Brain pericyte (primary cell): ENCODE measurements at places on chromosomes 5 and 9.

DNA sequence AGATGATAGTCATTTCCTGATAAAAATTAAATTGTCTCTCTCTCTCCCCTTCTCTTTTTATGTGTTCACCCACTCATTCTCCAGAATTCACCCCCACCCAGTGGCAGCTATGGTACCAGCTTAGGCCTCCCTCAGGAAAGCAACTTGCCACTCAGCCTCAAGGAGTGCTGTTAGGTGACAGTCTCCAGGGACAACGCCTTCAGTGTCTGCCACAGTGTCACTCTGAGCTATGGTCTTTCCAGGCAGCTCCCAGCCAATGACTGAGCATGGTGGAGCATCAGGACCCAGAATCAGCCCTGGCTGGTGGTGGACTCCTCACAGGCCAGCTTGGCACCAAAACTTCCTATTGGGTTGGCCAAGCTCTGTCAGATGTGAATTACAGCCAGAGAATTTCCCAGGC, 140.9 kb upstream of the PIK3R1 start:
- DNase-seq = no peak

- DNase-seq = no peak
Observed at GRCh38 chr9:128007566-128008138, 26.9 kb upstream of the EEIG1 start.

GRCh38 chr5:89042746-89043145, 159.8 kb upstream of the MEF2C start:
- DNase-seq = no peak

- DNase-seq = no peak
Observed at GRCh38 chr5:143921525-143922311, 109.8 kb downstream of the HMHB1 start.

- no peak for DNase-seq
Observed at GRCh38 chr9:125176636-125177035, 13.0 kb downstream of the PPP6C start.

DNA sequence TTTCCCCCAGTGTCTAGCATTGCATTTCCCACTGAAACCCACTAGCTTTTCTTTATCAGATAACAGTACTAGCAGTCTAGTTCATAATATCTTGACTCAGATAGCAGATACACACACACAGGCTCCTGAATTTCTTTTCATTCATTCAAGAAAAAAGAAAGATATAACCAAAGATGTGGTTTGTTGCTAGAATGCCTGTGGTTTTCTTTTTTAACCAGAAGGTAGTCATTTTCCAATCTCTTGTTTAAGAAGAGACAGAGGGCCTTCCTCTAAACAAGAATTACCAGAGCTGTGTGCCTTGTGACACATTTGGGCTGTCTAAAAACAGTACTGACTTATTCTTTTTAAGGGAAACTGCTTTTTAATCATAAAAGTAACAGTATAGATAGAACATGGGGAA, 167.3 kb downstream of the PJA2 start:
- no peak for DNase-seq

DNA sequence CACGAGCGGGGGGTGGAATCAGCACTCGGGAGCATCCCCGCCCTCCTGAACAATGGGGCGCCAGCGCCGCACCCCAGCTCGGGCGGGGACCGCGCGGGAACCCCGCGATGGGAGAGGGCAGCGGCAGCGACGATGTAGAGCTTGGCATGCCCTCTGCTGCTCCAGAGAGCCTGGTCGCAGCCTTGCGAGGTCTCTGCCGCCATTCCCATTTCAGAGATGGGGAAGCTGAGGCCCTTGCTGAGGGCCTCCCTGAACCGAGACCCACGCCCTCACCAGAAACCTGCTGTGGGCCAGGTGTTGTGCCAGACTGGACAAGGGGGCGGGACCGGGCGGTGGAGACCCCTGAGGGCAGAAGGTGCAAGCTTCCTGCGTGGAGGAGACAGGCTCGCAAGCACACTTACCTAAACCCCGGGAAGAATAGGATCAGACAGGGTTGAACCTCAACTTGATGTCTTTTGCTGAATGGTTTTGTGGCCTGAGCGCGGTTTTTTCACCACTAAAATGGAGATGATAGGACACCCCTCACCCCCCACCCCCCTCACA, 647 bp upstream of the MEGF9 start:
- DNase-seq = no peak
